ENCODE measurements at places on chromosomes 1 and 21.

GRCh38 chr1:22689505-22689904 is 21.1 kb upstream of the EPHB2 start:
- no peak for DNase-seq

DNA sequence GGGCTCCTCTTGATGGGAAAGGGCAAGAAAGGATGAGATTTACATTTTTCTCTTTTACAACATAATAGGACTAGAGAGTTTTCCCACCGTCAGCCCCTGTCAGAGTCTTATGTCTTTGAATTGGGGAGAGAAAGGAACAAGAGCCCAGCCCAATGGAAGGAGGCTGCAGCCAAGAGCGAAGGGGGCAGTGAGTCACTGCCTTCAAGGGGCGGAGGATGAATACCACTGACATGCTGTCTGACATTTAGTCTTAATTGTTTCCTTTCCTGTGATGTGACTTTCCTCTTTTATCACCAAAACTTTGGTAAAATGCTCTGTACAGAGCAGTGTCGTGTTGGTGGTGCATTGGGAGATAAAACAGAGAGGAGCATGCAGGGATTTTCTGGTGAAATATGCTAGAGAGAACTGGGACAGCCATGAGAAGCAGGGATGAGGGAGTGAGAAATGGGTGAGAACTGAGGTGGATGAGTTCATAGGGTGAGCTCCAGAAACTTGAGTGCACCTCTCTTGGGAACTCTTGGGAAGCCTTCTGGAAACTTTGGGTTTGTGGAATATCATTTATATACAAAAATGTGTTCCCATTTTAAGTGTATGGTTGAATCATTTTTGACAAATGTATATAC is 179.9 kb upstream of the FGGY start:
- DNase-seq, result no peak

DNA sequence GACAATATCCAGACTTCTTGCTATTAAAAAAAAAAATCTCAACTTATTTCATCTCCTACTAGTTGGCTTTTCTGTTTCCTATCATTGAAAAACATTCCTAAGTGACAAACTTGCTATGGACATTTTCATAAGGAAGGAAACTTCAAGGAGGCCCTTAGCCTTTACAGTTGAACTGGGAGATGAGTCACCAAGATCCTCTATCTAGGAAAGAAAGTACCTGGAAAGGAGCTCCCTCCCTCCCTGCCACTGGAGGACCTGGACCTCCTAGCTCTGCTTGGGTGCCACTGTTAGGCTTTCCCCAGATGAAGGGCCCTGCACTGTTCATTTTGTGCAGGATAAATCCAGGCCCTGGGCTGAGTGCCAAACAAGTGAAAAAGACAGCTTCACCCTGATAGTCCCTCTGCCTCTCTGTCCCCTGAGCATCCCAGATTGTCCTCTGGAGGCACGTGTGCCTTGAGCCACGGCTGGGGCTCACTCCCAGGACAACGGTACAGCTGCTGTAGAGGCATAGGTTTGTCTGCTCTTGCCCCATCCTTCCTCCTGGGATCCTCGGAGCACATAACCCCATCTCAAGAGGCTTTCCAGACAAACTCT is 40.2 kb upstream of the SOX13 start:
- no peak for DNase-seq

GRCh38 chr21:26064506-26064905 is 106.1 kb downstream of the APP start:
- DNase-seq, result no peak

DNA sequence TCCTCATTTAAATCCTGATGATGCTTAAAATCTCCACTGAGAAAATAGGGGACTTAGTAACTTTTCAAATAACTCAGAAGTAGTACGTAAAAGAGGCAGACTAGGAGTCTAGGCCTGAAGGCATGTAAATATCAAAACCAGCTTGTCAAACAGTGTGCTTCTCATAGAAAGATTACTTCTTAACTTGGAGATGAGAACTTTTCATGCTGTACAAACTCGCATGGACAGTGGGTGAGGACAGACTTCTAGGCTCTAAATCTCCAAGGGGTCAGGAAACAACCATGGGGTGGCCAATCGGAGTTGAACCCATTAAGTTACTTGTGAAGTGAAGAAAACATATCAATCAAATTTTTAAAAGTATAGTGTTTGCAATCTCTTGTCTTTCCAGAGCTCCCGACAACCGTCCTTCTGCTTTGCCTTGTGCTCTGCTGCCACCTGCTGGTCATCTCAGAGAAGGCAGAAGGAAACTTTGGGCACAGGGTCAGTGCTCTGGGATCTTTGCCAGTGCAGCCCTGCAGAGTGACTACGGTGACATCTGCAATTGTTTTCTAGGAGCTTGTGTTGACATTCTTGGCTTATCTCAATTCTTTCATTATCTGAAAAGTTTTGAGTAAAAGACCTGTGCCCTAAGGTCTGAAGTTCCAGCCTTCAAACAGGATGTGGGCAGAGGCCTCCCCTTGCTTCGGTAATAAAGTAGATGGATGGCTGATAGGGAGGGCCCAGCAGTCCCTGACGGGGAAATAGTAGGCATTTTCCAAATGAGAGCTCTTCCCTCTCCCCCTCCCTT is 105.1 kb upstream of the PDE4B start:
- peak; percentile 58 for DNase-seq

- DNase-seq, result no peak
Measured at GRCh38 chr1:160826546-160826945, 30.6 kb downstream of the LY9 start.

DNA sequence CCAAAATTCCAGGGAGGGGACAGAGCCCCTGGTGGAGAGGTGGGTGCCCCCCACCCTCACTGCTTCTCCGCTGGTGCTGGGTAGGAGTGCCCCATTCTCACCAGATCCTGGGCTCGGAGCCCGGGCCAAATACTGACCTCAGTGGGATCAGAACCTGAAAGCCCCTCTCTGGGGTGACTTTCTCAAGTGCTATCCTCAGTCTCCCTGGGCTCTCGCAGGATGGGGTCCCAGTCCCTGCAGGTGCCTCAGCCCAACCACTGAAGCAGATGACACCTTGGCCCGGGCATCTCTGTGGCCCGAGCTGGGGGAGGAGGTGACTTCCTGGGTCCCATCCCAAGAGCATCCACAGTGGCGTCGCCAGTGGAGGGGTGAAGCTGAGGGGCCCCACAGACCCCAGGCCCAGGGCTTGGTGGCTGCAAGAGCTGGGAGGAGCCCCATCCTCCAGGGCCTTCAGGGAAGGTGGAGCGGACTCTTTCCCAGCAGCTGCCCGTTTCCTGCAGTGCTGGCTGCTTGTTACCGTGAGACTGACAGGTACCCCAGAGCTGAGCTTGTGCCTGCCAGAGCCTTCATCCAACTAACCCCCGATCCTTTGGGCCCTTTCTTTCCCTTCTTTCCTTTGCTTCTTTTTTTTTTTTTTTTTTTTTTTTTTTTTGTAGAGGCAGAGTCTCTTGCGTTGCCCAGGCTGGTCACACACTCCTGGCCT is 3.9 kb upstream of the FNDC10 start:
- no peak for DNase-seq

DNA sequence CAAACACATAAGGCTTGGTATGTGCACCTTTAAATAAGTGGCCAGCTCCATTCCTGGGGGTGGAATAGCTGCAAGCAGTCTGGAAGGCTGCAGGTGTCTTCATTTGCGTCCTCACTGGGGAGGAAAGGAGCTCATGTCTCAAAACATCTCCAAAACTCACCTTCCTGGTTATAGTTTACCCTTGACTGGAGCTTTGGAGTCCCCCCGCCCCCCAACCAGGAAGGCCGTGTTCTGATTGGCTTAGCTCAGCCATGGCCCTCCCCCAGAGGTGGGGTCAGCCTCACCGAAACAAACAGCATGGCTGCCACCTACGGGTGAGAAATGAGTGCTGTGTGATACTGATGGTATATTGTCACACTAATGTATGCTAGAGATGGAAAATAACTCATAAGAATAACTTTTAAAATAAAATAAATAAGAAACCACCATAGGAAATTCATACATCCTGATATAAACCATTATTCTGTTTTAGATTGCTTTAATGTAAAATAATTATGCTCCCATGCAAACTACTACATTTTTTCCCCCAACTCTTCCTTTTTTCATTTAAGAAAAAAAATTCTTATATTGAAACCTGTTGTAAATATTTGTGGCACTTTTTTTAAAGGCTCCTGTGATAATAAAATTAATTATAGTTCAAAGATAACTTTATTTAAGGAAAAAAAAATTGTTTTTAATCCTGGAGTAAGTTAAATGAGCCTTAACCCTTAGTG is 90.8 kb downstream of the ZP4 start:
- peak; percentile 58 for DNase-seq

GRCh38 chr1:66176012-66176715 is 357.8 kb upstream of the SGIP1 start:
- DNase-seq, result no peak

DNA sequence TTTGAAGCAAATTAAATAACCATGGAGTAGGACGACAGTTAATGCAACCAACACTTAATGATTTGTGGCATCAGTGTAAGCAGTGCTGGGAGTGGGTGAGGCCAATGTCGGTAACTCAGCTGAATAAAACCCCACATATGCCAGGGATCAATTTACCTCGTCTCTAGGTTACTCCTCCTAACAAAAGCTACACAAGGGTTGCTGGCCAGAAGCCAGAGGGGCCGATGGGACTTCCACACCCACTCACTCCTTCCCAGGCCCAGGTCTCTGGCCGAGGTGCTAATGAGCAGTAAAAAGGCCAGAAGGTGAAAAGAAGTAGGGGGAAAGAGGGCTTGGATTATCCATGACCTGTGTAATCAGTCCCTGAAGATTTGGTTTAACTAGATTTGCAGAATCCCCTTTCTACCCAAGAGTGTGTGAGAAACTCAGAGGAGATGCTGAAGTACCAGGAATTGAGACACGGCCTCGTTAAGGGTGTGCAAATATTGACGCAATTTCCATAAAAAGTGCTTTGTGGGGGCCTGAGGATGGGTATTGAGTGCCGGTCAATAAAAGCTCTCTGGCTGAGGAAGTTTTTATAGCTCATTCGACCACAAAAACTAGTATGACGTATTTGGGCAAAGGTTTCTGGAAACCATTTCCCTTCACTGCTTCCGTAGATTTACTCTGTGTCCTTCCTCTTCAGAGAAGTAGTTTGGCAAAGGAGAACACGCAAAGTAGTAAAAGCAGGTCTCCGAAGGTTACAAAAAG is 145.5 kb downstream of the TBX15 start:
- no peak for DNase-seq

- no peak for DNase-seq
Measured at GRCh38 chr1:197695961-197696360, 79.3 kb downstream of the DENND1B start.

Data from GM13976 (cell line).